ENCODE measurements at places on chromosomes 2 and 18.

DNA sequence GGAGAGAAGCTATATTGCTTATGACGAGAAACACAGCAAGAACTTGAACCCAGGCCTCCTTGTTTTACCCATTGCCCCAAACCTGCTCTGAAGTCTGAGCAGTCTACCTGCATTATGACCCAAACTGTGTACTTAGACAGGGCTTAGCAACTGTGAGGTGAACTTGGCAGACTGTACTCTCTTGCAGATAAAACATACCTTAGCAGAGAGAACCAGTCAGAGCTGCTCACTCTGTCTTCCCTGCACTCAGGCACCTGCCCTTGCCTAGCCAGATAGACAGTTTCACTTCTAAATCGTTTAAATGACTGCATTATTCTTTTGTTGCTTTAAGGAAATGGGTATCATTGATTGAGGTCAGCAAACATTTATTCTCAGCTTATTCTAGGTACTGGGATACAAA is 20.3 kb downstream of the ITPRID2 start:
- no peak for DNase-seq

- peak; percentile 46 for DNase-seq
Measured at GRCh38 chr2:12326449-12327190, 390.1 kb upstream of the TRIB2 start.

DNA sequence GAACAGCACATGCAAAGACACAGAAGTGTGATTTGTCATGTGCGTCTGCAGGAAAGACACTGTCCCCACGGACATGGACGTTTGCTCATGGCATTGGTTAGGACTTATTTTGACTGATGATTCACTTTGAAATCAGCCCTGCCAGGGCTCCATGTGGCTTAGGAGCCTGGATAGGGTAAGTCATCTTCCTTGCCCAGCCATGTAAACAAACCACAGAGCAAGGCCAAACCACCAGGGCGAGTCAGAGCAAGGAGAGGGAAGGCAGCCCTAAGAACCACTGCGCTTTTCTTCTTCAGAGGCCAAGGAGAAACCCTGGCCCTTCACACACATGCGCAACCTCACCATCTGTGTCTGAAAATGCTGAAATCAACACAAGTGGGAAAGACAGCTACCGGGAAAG is 88.8 kb downstream of the GFPT1 start:
- DNase-seq: no peak

DNA sequence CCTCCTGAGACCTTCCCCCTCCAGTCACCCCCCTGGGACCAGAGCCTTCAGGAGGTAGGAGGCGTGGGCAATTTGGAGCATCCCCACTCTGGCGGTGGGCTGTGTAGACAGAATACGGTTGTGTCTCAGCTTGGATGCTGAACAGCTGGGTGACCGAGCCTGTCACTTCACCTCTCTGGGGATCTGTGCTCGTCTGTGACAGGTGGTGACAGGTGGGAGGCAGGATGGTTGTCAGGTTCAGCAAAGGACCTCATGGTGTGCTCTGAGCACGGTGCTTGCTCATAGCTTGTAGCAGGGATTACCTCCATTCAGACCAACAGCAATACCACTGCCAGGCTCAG is 186.5 kb upstream of the HS6ST1 start:
- DNase-seq: no peak

DNA sequence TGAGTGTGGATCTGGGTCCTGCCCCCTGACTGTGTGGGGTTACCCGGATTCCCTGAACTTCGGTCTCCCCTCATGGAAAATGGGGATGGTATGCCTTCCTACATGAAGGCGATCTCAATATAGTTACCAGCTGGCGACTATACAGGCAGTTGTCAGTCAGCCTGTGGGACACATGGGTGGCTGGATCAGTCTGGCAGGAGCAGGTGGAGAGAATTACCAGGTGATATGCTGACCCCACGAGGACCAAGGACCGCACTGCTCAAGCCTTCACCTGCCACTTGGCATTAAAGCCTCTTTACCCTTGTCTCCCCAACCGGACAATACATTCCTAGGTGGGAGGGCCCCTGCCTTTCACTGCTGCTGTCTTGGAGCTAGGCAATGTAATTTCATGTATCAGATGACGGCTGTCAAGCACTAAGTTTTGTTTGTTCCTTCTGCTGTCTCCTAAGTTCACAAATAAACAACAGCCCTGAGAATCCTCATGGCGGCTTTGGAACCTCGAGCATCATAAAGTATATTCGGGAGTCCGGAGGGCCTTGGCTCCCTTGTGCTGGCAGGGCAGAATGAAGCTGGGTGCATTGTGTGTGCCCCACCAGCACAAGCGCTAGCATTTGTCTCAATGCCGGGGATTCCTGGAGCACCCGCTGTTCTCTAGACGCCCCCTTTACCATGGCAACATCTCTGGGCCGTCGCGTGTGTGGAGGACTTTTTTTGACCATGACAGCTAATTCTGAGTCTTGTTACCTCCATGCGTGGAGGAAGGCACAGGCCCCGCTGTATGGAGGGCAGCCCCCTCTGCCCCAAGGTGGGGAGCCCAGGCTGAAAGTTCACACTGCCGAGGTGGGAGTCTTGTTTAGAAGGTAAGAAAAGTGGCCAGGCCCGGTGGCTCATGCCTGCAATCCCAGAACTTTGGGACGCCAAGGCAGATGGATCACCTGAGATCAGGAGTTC is 48.6 kb downstream of the PDCL3 start:
- no peak for DNase-seq

GRCh38 chr18:62346333-62347088 is 21.4 kb downstream of the TNFRSF11A start:
- no peak for DNase-seq

DNA sequence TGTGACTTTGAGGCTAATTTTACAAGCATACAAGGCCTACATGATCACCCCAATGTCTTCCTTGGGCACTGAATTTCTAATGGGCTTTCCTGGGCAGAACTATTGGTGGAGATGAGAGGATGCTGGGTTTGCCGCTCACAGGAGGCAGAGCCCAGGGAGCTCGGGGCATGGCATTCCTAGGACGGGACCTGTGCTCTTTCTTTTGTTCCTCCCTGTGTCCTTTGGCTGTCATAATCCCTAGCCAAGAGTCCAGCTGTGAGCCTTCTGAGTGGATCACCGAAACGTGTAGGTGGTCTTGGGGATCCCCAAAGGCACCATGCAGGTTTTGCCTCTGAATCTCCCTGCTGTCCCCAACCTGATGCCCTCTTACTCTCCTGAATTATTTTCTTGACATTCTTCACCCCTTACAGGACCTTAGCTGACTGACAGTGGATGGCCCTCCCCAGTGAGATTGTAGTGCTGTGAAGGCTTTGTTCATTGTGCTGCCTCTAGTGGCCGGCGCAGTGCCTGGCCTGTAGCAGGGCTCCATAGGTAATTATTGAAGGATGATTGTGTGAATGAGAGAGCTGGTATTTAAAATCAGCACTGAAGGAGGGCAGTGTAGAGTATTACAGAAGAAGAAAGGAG is 221.9 kb downstream of the ZNF407 start:
- DNase-seq: no peak

DNA sequence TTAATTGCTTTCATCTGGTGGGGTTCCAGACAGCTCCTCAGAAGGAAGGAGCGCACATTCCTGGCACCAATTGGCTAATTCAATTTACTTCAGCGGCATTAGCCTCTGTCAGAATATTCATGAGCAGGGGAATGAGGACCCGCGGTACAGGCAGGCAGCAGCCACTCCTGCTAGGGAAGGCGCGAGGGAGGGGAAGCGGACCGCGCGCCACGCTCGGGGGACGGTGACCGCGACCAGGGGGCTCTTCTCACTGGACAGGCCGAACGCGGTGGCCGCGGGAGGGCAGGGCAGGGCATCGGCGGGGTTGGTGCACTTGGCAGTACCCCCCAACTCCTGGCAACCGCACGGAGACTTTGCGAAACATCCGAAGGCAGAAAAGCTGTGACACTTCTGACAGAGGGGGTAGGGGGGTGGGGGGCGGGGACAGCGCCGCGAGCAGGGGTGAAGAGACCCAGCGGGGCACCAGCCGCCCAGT is at the start of gene CDH20:
Gene CDH20, plus strand, starts transcription at position 160 of the 475 bp plus-strand sequence.
- no peak for DNase-seq

DNA sequence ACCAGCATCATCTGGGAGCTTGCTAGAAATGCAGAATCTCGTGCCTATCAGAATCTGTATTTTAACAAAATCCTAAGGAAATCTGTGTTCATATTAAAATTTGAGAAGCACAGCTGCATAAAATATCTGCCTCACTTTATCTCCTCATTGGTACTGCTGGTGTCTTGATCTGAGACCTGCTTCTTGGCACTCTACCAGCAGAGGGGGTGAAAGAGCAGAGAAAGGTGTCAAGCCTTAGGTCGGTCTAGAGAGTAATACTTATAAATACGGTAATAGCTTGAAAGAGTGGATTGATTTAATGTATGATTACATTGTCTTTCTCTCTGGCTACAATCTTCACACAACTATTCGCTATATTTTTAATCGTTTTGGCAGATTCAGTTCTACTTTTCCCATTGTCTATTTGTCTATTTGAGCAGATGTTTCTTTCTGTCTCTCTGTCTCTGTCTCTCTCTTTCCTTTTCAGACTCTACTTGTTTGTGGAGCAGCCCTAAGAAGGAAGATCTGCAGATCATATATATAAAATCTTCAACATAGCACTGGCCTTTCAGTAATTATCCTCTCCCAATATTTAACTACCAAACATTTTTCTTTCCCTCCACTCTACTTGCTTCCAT is 1.7 kb upstream of the GCG start:
- peak; percentile 47 for DNase-seq

DNA sequence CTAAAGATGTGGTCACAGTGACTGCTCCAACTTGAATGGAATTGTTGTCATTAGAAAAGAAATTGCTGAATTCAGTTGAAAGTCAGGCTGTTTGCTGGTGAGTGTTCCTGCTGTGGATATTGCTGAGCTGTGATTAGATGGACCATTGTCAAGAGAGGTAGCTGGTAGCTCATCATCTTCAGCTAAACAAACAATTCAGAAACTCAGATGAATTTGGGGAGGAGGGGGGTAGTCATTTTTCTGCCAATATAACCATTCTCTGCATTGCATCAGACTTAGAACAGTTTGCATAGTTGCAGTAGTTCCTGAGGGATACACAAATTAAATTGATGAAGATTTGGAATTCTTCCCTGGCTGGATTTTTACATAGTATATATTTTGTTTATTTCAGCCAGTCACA is 108.3 kb downstream of the MTCL1 start:
- DNase-seq: no peak

DNA sequence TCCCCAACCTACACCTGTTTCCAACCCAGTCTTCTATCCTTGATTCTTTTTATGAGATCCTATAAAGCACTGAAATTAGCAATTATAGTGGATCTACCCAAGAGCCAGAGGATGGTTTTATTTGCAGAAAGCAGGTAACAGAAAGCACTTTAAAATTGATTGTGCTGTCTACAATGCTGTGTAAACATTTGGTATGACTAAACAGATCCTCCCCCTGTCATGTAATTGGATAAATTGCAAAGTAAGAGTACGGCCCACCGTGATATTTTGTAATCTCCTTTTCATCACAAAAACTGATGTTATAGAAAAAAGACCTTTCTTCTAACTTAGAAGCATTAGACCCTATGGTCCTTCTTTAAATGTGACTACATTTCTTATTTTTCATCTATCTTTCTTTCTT is 11.3 kb upstream of the PPP3R1 start:
- DNase-seq: no peak

DNA sequence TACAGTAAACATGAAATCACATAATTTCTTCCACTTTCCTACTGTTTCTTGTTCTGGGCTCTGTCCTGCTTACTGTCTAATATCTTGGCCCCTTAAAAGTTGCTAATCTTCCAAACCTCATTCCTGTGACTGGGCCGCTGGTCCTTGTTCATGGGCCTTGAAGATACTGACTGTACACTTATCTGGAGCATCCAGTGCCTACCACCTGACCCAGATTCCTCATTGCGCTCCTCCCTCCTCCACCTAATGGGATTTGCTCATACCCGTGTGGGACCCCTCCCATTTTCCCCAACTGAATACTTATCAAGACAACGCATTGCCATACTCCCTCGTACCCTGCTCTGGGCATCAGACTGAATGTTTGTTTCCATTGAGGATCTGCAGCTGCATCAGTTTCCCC is 6.1 kb upstream of the IL37 start:
- no peak for DNase-seq

- no peak for DNase-seq
Measured at GRCh38 chr2:162100579-162100978, 26.6 kb upstream of the DPP4 start.

DNA sequence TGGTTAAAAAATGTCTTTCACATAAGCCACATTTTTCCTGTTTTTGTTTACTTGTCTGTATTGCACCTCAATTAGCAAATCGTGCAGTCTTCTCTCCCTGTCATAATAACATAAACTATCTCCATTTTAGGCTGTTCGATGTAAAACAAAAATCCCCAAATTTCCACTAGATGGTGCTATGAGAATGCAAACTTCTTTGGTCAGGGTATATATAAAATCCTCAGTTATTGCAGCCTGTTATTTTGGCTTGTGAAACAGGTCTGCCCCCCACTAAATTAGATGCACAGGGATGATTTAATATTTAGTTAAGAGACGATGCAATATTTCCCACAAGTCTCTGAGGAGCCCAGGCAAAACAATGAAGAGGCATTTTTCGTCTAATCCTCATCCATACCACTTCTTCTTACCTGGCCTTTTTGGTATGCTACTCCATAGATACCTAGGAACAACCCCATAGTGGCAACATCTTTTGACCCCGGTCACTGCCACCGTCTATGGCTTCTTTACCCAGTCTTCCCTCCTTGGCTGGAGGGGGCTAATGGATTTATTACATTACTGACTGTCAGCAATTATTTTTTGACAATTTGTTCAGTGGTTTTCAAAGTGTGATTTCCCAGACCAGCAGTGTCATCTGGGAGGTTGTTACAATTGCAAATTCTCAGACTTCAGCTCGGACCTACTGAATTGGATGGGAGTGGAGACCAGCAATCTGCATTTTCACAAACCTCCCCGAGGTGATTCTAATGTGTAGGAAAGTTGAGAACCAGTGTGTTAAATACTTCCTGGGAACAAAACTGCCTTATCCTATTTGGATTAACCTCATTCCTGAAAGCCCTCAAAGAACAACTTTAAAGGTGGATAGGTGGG is 117.4 kb upstream of the CWC22 start:
- no peak for DNase-seq

DNA sequence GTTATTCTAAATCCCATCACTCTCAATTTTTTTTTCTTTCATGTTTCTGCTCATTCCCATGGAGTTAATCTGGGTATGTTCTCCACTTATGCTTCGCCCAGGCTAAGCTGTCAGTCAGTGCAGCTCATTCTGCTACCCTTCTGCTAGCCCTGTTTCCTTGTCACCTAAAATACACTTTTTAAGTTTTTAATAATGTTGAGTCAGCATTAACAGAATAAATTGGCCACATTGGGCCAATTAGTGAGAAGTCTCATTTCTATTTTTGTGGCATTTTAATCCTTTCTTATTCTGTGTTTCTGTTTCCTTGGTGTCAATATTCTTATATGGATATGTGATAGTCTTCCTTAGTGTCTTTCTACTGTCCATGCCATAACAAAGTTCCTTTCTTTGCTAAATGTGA is 1126.2 kb downstream of the DPP10 start:
- no peak for DNase-seq

DNA sequence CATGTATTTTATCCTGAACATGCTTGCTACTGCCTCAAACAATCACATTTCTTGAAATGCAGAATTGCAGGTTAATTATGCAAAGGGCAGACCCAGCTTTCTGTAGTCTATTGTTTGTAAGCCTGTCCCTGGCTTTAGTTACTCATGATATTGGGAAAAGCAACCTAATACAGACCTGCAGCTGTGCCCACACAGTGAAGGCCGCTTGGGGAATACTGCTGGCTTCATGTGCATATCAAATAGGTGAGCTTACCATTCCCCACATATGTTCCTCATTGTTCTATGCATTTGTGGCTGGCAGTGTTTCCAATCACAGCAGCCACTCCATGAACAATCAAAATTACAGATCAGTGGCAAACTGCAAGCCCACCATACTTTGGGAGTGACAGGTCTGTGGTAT is 186.3 kb downstream of the TMEM163 start:
- DNase-seq: no peak

Data from CD8-positive, alpha-beta T cell (primary cell).